Hippocampal formation (tissue), 2 donors: ENCODE measurements at places on chromosomes 12 and 14.
A peak's percentile ranks its signal among the peaks of the same experiment; 100 is the strongest.

DNA sequence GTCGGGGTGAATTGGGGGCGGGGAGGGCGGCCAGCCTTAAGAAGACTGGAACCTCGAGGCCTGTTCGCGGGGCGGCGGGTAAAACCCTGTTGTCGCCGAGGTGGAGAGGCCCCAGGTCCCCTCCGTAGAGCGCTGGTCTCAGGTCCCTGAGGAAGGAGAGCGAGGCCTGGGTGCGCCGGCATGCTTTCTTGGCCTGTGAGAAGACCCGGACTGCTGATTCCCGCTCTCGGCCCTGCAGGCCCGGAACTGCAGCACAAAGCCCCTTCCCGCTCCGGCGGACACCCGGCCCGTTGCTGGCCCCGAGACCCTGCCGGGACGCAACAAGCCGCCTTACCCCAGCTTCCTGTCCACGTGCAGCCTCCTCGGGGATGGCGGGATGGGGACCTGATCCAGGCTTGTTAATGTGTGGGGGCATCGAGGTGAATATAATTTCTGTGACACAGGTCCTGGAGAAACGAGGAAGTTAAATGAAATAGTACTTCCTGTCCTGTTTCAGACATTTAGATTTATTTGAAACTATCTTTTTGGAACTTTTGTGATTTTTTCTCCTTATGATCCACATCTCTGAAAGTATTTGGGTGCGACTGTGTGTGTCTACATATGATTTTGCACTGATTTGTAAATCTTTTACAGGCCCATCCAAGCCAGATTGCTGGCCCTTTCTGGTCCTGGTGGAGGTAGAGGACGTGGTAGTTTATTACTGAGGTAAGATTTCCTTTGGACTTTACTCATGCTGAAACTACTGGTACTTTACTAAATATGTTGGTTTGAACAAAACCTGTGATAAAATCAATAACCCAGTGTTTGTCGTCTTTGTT is 600 bp downstream of the PNN start:
- no peak for DNase-seq

DNA sequence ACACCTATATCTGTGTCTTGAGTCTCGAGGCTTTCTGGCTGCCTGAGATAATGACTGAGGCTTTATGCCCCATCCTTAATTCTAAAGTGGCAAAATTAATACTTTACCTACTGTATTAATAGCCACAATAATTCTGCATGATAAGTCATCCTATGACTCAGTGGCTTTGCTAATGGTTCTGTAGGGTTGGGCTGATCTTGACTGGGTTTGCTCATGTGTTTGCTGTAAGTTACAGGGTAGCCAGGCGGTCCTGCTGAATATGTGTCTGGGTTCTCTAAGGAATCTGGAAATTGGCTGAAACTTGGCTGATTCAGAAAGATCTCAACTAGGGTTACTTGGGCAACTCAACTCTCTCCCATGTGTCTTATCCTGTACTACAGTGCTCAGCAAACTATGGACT is 21.7 kb downstream of the MGST1 start:
- DNase-seq: no peak

- DNase-seq: no peak
These were observed 7.7 kb downstream of the RACGAP1 start for GRCh38 chr12:50017641-50018040.

DNA sequence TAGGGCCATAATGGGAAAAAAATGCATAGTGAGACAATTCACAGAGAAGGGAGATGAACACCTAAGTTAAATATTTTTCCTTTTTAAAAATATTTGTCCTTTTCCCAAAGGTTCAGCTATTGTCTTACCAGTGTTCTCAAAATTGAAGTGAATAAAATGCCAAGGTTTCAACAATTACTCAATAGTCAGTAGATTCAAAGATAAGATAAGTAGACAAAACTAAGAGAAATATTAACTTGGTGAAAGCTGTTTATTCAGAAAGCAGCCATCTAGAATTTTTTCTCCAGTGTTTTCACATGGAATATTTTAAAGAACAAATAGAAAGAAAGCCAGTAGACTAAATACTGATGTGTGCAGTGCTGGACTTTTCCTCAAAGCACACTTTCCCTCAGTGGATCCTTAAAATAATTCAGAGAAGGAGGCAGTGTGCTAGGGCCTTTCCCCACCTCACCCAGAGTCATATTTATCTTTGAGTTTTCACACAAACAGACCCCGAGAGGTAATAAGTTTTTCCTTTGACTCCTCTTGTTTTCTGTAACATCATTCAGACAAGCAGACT is 144.5 kb upstream of the PLEKHG7 start:
- DNase-seq: no peak

DNA sequence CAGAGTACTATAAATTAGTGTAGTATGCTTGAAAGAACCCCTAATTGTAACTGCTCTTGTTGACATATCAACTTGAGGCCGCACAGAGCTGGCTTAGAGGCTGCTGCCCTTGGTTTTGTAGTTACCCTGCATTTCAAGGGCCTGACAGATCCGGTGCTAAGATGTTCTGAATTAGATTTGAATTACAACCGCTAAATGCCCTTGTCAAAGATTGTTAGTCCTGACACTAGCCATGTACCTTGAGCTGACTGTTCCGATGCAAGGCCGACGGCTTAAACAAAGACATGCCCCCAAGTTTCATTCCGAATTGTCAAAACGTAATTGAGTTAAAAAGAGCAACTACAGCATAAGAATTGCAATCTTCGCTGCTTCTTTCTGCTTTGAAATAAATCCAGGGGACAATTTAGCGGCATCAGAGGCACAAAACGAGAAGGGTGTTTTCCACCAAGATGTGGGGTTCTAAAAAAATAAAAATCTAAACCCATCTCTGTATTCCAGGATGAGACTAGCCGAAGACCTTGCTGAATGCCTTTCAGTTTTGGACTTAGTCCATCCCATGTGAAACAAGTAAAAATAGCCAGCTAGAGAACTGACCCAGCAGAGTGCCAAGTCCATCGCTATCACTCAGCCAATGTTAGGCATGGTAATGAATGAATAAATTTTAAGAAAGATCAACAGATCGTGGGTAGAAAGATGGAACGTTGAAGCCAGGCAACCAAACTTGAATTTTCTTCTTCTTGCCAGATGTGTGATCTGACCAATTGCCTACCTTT is 148.7 kb downstream of the DICER1 start:
- DNase-seq: no peak

DNA sequence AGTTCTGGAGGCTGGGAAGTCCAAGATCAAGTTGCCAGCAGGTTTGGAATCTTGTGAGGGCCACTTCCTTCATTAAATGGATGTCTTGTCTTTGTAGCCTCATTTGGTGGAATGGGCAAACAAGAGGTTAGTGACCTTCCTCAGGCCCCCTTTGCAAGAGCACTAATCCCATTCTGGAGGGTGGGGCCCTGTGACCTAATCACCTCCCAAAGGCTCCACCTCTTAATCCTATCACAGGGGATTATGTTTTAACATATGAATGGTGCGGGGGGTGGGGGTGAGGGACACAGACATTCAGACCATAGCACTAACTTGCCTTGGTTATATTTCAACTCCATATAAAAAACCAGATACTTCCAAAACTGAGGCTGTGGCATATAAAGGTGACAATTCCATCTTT is 59.9 kb upstream of the PPP4R3A start:
- no peak for DNase-seq

DNA sequence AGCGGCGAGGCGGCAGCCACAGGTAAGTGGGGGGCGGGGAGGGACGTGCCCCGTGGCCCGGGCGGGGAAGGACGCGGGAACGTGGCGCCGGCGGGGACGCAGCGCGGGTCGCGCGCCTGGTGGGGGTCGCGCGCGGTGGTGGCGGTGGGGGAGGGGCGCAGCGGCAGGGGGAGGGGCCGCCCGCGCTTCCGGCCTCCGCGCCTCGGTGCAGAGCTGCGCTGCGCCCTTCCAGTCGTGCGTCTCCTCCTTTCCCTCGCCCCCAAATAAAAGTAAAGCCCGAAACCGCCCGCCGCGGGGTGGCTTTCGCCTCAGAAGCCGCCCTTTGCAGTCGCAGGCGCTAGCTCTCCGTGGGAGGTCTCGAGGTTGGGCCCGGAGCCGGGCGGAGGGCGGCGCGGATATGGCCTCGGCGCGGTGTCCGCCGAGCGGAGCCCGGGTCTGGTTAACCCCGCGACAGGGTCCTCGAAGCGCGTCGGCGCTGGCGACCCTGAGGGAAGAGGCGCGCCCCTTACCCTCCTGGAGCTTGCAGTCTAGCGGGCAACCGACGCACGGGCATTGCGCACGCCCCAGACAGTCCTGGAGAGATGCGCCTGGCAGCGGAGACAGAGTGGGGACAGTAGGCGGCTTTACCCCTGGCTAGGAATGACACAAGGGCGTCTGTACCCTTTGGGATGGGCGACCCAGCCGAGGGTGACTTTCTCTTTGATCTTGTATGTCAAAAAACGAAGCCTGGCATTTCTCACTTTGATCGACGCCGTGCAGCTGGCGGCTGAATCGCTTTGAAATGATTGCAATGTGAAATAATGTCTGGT is 589 bp downstream of the ATF1 start:
- DNase-seq: peak; percentile 62

DNA sequence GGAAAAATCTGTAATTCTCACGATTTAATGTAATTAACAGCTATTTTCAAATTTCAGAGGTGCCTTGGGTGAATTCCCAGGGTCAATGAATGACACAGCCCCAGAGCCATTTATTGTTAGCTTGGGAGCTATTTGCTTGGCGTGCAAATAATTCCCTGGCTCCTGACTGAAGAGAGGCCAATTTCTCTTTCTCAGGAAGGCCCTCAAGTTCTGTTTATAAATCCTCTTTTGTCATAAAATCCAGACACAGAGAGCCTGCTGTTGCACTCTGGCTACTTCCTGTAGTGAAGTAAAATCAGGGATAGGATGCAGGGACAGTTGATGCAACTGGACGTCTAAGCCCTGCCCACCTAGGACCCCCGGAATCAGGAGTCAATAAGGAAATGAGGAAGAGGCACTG is 154.3 kb downstream of the TMX1 start:
- DNase-seq: no peak

DNA sequence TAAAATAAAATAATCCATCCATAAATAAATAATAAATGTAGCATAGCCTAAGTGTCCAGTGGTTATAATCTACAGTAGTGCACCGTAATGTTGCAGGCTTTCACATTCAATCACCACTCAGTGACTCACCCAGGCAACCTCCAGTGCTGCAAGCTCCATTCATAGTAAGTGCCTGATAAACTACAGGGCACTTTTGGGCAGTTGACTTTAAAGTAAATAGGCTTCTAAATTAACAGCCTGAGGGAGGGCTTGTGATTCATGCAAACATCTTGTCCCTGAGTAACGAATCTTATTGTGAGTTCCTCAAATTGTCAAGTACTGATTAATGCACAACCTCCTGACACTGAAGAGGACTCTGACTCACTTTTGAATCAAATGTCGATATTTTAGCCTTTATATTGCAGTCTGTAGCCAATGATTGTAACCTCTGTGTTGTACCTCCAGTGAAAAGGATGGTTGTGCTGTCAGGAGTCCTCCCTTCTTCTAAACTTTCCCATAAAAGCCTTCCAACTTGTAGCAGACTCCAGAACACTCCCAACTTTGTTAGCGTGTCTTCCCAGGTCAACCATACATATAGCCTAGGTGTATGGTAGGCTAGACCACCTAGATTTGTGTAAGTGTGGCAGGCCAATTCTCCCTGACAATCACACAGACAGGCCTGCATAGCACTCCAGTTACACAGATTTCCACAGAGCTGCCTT is 55.0 kb upstream of the BICD1 start:
- no peak for DNase-seq

DNA sequence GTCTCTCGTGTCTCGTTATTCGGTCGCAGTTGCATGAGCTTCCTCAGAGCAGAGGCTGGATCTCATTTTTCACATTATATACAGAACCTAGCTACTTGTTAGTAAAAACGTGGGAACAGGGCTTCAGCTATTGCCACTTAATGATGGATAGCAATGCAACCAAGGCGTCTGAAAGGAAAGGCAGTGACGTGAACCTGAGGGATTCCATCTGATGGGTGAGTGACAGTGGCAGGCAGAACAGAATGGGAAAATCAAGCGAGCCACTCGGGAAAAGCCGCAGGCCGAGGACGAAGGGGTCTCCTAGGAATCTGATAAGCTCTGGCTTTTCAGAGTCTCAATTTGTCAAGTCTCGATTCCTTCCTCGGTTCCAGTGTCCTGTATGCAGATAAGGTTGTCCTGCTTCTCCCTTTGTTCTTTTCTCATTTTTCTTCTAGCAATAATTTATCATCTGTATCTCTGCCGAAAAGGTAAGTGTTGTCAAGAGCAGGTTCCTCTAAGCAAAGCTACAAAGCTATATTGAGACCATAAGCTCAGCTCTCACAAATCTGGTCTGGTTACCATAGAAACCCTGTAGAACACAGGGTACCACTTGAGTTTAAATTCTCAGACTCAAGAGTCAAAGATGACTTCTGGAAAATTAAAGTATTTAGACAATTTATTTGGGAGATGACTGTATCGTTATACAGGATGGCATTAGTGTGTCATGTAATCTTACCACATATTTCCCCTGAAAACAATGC is 416.6 kb downstream of the GLT1D1 start:
- DNase-seq: no peak

GRCh38 chr14:103377522-103378037 is 7.6 kb upstream of the MARK3 start:
- no peak for DNase-seq

GRCh38 chr14:90551070-90551704 is 154.4 kb downstream of the CALM1 start:
- DNase-seq: peak; percentile 49

- DNase-seq: peak; percentile 85
These were observed 1.2 kb upstream of the TRIM9 start for GRCh38 chr14:51095854-51096823.

GRCh38 chr12:127623362-127623761 is 643.6 kb upstream of the TMEM132C start:
- DNase-seq: no peak

DNA sequence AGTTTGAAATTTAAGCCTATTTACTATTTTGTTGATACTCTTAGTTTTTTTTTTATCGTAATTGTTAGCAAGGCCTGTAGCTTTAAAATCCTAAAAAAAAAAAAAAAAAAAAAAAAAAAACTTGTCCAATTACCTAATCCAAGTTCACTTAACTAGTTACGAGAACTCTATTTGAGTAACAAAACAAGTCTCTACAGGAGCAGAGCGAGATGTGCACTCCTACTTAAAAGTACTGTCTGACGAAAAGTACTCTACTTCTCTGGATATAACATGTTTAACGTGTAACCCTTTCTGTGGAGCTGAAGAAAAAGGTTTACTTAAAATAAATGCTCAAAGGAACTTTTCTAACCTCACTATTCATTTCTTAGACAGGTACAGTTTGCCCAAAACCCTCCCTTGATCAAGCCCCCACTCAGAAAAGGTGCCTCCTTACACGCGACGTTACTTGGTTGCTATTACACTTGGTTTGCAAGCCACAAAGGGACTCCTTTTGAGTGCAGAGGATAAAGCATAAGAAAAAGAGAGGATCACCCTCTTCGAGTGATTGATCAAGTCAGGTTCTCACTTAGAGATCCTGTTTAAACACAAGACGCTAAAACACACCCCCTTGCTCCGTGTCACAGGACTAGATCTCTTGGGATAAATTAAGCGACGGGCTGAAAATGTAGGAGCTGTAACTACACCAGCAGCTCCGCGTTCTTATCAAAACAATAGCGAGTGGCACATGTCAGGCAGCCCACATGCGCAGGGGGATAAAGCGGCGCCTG is 2.2 kb downstream of the BAZ1A start:
- DNase-seq: peak; percentile 56

GRCh38 chr14:67457782-67458181 is 30.7 kb downstream of the TMEM229B start:
- no peak for DNase-seq
